ENCODE measurements at places on chromosomes 4 and X. TPM values are rescaled to one million over a fixed set of nuclear protein-coding genes. Genes with fewer than 3 reads are reported as not detected.

GRCh38 chrX:136200466-136200865 lies 50.7 kb downstream of the MAP7D3 start:
- no peak overlapping the region for H3K27ac ChIP-seq
- H3K4me3 ChIP-seq = no peak overlapping the region
- H3K4me1 ChIP-seq = peaks cover 10% of the 10 kb centered on the region
- DNase-seq = no peak
- H3K27me3 ChIP-seq = no peaks in the 10 kb centered on the region

DNA sequence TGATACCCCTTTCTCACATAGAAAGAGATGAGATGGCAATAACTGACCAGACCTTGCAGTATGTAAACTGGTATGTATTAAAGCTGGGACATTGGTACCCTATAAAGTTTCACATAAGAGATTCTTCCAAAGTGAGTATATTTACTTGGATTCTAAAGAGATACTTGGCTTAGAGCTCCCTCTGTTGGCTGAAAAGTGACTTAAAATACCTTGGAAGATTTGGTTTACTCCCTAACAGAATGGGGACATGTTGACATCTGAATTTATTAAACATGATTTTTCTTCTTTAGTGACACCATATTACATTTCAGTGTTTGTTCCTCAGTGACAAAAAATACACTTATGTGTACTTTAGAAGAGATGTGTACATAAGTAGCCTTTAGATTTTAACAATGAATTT lies 47.9 kb upstream of the RGN start:
- DNase-seq = peak; percentile 41
- H3K4me3 ChIP-seq = no peak overlapping the region
- H3K36me3 ChIP-seq = peaks cover 6% of the 10 kb centered on the region
- no peaks in the 10 kb centered on the region for H3K4me1 ChIP-seq

- no peaks in the 10 kb centered on the region for H3K36me3 ChIP-seq
- peak; percentile 25 for DNase-seq
- no peak overlapping the region for H3K27ac ChIP-seq
- peaks cover 25% of the 10 kb centered on the region for H3K4me1 ChIP-seq
Observed at GRCh38 chr4:15004739-15005301, 2.5 kb downstream of the CPEB2 start.

- peaks cover 8% of the 10 kb centered on the region for H3K36me3 ChIP-seq
- no peaks in the 10 kb centered on the region for H3K27me3 ChIP-seq
- DNase-seq = no peak
- H3K4me1 ChIP-seq = no peaks in the 10 kb centered on the region
- no peak overlapping the region for H3K4me3 ChIP-seq
Observed at GRCh38 chr4:4559596-4559995, 17.7 kb upstream of the STX18 start.

GRCh38 chrX:96147681-96148080 lies 537.0 kb upstream of the DIAPH2 start:
- no peak overlapping the region for H3K4me3 ChIP-seq
- H3K27me3 ChIP-seq = no peaks in the 10 kb centered on the region
- DNase-seq = no peak
- H3K36me3 ChIP-seq = no peaks in the 10 kb centered on the region
- no peak overlapping the region for H3K27ac ChIP-seq

GRCh38 chr4:119040694-119041185 lies 94.9 kb upstream of the MYOZ2 start:
- DNase-seq = no peak
- peaks cover 24% of the 10 kb centered on the region for H3K4me1 ChIP-seq
- H3K36me3 ChIP-seq = no peaks in the 10 kb centered on the region
- H3K27me3 ChIP-seq = no peaks in the 10 kb centered on the region

DNA sequence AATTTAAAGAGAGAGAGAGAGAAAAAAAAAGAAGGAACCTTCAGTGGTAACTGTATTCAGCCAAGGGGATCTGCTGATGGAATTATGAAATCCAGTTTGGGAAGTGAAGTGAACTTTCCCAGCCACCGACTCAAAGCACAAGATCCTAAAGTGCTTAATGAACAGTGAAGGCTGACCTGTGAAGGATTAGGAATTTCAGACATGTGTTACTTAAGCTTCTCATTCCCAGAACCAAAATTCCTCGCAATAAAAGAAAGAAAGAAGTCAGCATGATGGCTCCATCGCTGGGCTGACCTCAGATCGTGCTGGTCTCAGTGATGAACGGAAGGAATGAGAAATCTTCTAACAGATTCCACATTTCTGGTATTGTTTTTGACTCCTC lies 135.2 kb downstream of the ARSF start:
- DNase-seq = no peak
- H3K4me1 ChIP-seq = peaks cover 10% of the 10 kb centered on the region
- H3K27me3 ChIP-seq = peaks cover 18% of the 10 kb centered on the region
- H3K27ac ChIP-seq = no peak overlapping the region

DNA sequence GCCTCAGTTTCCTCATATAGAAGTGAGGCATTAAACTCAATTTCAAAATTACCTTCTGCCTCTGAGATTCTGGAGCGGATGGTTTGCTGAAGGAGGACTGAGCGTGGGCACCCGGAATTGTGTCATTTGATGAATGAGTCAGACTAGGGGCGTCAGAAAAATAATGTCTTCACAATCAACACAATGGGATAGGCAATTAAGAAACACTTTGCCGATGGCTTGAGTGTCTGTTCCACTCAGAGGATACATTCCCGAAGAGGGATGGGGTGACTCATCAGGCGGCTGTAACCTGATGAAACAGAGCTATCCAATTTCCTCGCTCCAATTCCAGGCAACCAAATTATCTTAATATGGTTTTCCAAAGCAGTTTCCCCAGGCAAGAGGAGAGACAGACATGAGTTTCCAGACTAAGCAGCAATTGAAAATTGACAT lies 1.2 kb upstream of the CHRNA9 start:
- no peaks in the 10 kb centered on the region for H3K36me3 ChIP-seq
- H3K4me3 ChIP-seq = no peak overlapping the region
- no peaks in the 10 kb centered on the region for H3K27me3 ChIP-seq
- DNase-seq = no peak
- no peak overlapping the region for H3K27ac ChIP-seq
- peaks cover 26% of the 10 kb centered on the region for H3K4me1 ChIP-seq

DNA sequence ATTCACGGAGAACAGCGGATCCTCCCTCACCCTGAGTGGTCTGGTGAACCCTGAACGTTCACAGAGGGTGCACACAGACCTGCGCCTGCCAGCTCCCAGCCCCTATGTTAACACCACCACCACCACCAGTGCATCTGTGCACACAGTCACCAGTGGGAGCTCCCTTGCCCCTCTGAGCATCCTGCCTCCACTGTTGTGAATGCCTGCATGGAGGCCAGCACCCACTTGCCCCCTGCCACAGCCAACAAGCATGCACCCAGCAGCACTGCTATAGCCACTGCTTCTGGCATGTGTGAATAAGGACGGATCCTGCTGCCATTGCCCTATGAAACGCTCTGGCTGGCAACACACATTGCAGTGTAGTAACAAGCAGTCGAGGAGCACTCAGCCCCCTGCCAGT lies 29.1 kb upstream of the PWWP3B start:
- H3K4me1 ChIP-seq = no peaks in the 10 kb centered on the region
- H3K27me3 ChIP-seq = peaks cover 3% of the 10 kb centered on the region
- no peaks in the 10 kb centered on the region for H3K36me3 ChIP-seq
- no peak for DNase-seq

DNA sequence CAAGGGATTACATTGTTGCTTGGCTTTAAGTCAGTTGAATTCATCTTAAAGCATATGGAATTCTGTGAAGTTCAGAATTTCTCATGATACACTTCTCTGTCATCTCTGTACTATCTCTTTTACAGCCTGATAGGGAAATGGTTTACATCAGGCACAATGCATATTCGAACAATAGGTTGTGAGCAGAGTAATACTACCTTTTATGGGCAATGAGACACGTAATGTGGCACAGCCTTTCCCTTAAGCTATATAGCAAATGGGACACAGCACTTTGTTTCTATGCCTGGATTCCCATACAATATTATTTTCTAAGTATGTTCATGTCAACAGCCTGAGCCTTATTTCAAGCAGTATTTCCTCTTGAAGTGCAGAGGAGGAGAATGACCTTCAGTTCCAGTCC lies 58.4 kb downstream of the SYNPO2 start:
- no peak overlapping the region for H3K4me3 ChIP-seq
- no peak for DNase-seq
- H3K36me3 ChIP-seq = no peaks in the 10 kb centered on the region
- no peaks in the 10 kb centered on the region for H3K27me3 ChIP-seq

GRCh38 chr4:2790583-2791517 lies 2.0 kb upstream of the SH3BP2 start:
- peaks cover 18% of the 10 kb centered on the region for H3K27me3 ChIP-seq
- no peak overlapping the region for H3K4me3 ChIP-seq
- H3K4me1 ChIP-seq = peaks cover 6% of the 10 kb centered on the region
- H3K36me3 ChIP-seq = no peaks in the 10 kb centered on the region
- H3K27ac ChIP-seq = no peak overlapping the region
- DNase-seq = no peak

GRCh38 chr4:158811216-158811540 lies 42.4 kb downstream of the FNIP2 start:
- H3K27ac ChIP-seq = no peak overlapping the region
- DNase-seq = no peak
- H3K4me3 ChIP-seq = no peak overlapping the region

GRCh38 chr4:124501576-124501975 lies 211.0 kb downstream of the ANKRD50 start:
- H3K36me3 ChIP-seq = no peaks in the 10 kb centered on the region
- H3K27ac ChIP-seq = no peak overlapping the region
- peaks cover 12% of the 10 kb centered on the region for H3K4me1 ChIP-seq
- DNase-seq = no peak
- no peak overlapping the region for H3K4me3 ChIP-seq

DNA sequence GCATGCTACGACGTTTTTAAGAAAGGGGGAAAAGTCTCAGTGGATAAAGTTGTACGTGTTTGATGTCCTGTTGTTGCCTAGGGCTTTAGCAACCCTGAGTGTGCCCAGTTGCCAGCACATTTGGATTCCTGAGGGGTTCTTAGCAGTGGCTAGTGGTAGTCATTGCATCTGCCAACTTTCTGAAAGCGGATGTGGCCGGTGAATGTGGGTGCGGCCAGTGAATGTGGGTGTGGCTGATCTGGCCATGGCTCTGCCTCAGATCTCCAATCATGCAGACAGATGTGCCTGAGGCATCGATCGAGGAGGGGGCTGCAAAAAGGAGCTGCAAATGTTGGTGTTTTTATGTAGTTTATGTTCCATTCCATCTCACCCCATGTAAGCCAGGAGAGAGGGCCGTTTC lies 41.5 kb upstream of the FAT1 start:
- H3K27ac ChIP-seq = no peak overlapping the region
- peaks cover 15% of the 10 kb centered on the region for H3K4me1 ChIP-seq
- no peak for DNase-seq
- no peaks in the 10 kb centered on the region for H3K36me3 ChIP-seq
- no peaks in the 10 kb centered on the region for H3K27me3 ChIP-seq

SNCA gene
- total RNA-seq = 29.6 TPM

LEF1 gene
- 62.1 TPM for total RNA-seq

TMSB15A gene
- 233 TPM for total RNA-seq

TMEM47 gene
- 45.4 TPM for total RNA-seq

RIPPLY1 gene
- total RNA-seq = not detected

GUCY1A1 gene
- total RNA-seq = 0.75 TPM

KDR gene
- 0.12 TPM for total RNA-seq

CFP gene
- 1.6 TPM for total RNA-seq

UGT2B7 gene
- 0.82 TPM for total RNA-seq

TRIM60 gene
- total RNA-seq = not detected

PHKA1 gene
- 10.1 TPM for total RNA-seq

NPY2R gene
- not detected for total RNA-seq

SLC7A11 gene
- 18.7 TPM for total RNA-seq

TMPRSS11B gene
- not detected for total RNA-seq
